ENCODE measurements at places on chromosomes 16 and 17.
A peak's percentile ranks its signal among the peaks of the same experiment; 100 is the strongest.

DNA sequence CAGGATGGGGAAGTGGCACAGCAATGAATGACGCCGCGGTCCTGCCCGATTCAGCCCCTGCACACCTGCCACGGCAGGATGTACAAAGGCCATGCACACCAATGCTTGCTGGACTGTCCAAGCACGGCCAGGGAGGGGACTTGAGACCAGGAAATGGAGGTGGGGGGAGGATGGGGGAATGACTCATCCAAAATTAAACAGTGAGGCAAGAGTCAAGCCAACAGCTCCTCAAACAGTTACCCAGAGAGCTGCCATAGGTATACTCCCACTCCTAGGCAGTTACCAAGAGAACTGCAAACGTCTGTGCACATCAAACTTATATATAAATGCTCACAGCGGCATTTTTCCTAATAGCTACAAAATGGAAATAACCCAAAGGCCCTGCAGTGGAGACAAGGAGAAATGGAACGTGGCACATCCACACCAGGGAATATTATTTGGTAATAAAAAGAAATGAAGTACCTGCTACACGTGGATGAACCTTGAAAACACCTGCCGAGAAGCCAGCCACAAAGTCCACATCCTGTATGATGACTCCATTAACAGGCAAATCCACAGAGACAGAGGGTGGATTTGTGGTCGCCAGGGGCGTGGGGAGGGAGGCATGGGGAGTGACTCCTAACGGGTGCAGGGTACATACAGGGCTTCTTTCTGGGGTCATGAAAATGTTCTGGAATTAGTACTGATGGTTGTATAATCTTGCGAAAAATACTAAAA is 54.1 kb downstream of the VAC14 start:
- DNase-seq, result no peak

DNA sequence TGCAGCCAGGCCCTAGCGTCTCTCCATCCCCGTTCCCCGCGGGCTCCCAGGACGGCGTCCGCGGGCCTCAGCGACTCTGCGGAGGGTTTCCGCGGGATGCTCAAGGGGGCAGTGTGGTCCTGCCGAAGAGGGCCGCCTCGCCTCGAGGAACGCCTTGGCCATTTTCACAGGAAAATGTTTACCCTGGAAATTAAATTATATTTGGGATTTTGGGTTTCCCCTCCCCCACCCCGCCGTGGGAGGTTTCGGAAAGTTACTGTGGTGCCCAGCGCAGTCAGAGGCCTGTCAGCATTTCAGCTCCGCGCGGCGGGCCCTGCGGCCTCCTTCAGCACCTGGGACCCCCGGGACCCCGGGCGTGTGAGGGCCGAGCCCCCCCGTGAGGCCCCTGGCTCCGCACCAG is 94.5 kb downstream of the PCTP start:
- no peak for DNase-seq

- DNase-seq, result no peak
These were observed 6.6 kb upstream of the TEKT3 start for GRCh38 chr17:15348021-15348420.

GRCh38 chr16:89560378-89561141 is at the start of gene RPL13:
TSS of gene RPL13 (plus strand) at chr16:89560682. CDS start at chr16:89560960, 278 bp downstream.
- DNase-seq, result peak; percentile 87

DNA sequence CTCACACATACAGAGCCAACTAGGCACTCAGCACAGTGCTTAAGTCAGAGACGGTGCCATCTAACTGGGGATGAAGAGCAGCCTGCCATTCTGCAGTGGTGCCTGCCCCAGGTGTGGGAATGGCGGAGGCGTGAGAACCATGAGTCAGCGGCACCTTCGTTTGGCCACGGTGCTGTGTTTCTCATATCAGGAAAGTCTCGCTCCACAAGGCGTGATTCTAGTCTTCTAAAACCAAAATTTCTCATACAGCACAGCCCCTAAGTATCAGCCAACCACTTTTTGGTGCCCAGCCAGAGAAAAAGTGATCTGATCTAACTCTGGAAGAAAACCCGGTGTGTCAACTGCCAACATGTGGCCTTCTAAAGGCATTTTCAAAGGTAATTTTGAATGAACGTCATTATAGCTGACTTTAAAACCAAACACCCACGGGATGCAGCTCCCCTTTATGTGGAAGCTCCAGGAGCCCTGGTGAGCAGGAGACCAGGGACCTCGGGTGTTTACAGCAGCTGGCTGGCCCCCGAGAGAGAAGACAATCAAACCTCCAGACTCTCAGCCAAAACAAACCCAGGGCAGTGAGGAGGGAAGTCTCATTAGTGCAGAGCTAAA is 54.6 kb downstream of the ABCC12 start:
- no peak for DNase-seq

DNA sequence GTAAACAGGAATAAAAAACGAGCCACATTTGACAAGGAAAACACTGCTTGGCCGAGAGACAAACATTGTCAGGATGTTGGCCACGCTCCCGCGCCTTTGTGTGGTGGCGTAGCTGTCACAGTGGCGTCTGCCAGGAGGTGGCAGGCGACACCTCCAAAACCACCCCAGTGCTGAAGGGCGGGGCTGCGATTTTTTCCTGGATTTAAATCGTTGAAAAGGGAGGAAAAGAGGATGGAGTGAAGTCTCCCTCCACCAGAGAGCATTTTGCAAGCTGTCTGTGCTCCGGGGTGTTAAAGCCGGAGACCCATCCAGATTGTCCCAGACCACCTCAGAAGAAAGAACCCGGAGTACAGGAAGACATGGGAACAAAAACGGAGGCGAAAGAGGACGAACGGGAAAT is 12.7 kb downstream of the MRM3 start:
- no peak for DNase-seq

DNA sequence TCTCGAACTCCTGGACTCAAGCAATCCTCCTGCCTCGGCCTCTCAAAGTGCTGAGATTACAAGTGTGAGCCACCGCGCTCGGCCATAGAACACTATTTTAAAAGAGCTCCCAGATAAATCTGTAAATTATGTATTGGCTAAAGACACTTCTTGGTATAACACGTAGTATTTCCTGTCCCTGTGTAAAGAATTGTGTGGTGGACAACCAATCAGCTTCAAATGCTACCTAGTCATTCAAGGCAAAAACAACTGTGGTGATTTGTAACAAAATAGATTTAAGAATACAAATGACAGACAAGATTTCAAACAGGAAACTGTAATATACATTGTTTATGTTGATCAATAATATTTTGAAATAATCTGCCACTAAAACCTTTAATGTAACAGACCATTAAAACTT is 14.6 kb downstream of the CRLF3 start:
- no peak for DNase-seq

DNA sequence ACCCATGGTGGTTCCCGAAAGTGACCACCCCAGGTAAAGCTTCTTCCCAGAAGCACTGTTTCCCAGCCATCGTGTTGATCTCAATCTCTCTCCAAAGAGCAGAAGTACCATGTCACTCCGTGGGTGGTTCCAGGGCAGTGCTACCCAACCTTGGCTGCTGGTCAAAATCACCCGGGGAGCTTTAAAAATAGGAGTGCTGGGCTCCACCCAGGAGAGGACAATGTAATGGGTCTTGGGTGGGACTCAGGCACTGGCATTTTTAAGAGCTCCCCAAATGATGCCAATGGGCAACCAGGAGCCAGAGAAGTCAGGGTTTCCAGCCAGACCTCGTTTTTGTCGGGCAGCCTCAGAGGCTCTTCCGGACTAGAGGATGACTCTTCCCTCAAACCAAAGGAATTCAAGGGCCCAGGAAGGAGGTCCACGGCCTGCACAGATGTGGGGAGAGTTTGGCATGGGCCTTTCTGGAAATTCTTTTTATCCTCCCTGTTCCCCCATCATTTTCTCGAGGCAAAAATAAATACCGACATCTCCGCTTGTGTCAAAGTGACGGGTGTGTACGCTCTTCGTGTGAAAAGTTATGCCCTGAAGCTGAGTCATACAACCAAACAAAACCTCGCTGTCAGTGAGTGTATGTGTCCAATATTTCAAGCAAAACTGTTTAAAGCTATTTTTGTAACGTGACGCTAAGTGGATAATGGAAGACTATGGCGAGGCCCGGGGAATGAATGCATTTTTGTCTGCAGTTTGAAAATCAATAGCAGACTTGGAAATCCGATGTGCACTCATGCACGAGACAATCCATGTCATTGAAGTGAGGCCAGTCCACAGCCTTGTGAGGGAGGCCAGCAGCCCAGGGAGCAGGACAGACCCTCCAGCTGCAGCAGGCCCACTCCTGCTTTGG is 364.1 kb downstream of the FOXL1 start:
- DNase-seq, result no peak

GRCh38 chr16:12447556-12447955 is 356.1 kb downstream of the CPPED1 start:
- no peak for DNase-seq

DNA sequence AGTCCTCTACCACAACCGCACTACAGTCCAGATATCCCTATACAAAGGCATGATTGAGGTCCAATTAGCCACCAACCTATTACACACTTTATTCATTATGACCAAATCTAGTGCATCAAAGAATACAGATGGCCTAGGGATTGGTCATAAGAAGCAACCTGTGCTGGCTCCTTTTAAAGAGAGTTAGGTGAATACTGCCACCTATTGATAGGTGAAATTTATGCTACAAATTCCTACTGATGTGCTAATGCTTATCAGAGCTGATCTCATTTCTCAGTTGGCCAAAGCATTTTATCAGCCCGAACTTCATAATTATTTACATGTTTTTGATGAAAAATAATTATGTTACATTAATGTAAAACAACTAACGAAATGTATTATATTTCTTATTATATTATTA is 166.3 kb downstream of the ANKFN1 start:
- DNase-seq, result no peak

DNA sequence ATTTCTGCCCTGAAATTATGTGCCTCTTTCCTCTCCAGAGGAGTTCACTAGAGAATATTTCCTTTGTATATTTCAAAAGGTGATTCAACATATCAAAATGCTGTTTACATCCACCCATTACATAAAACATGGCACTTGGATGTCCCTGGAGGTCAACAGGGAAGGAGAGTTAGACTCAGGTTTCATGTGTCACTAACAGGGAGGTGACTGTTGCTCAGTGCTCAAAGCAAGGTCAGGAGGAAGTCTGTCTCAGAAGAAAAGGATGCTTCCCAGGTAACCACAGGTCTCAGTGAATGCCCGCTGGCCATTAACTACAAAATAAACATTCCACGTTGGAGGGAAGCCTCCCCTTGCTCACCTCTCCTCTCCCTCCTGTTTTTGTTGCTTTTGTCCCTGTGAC is 198.6 kb downstream of the AXIN2 start:
- DNase-seq, result no peak

DNA sequence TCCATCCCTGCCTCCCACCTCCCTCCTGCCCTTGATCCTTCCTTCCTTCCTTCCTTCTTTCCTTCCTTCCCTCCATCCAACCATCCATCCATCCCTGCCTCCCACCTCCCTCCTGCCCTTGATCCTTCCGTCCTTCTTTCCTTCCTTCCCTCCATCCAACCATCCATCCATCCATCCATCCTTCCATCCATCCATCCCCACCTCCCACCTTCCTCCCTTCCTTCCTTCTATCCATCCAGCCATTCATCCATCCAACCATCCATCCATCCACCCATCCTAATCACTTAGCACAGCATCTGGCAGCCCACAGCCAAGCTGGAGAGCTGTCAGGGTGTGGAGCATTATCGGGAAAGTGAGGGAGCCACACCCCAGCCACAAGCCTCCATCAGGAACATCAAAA is 54.5 kb downstream of the TK2 start:
- DNase-seq, result no peak

GRCh38 chr17:17783116-17783824 is 53.5 kb downstream of the SREBF1 start:
- no peak for DNase-seq

DNA sequence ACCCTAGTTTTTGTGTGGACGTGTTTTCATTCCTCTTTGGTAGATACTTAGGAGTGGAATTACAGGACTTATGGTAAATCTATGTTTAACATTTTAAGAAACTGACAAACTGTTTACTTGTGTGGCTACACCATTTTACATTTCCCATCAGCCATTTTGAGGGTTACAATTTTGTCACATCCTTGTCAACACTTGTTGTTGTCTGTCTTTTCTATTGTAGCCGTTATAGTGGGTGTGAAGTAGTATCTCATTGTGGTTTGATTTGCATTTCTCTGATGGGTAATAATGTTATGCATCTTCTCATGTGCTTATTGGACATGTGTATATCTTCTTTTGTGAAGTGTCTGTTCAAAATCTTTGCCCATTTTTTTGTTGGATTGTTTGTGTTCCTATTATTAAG is 4.5 kb downstream of the FTO start:
- no peak for DNase-seq

GRCh38 chr17:27892542-27892865 is 661 bp downstream of the LYRM9 start:
- DNase-seq, result no peak

GRCh38 chr17:31357839-31358394 is 33.6 kb upstream of the RAB11FIP4 start:
- DNase-seq, result no peak

DNA sequence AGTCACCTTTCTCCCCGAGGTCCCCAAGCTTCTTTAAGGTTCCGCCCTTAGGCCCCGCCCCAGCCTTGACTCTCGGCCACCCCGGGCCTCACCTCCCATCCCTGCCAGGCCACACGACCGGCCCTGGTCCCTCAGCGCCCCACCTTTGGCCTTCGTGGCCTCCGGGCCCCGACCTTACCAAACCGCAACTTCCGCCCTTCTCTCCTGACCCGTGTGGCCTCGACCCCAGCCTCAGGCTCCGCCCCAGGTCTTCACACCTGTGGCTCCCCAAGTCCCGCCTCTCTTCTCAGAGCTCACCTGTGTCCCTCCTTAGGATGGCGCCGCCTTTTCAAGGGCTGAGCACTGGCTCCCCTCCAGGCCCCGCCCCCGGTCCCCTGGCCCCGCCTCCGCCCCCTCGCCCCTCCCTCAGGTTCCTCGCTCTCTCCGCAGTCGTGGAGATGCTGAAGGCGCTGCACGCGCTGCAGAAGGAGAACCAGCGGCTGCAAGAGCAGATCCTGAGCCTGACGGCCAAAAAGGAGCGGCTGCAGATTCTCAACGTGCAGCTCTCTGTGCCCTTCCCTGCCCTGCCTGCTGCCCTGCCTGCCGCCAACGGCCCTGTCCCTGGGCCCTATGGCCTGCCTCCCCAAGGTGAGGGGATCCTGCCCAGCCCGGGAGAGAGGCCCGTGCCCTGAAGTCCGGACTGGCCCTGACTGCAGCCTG is 10.0 kb upstream of the CISD3 start:
- no peak for DNase-seq

- DNase-seq, result no peak
These were observed 360.3 kb upstream of the KIF2B start for GRCh38 chr17:53462393-53462811.

GRCh38 chr16:74226338-74226954 is 70.2 kb upstream of the PSMD7 start:
- DNase-seq, result no peak

DNA sequence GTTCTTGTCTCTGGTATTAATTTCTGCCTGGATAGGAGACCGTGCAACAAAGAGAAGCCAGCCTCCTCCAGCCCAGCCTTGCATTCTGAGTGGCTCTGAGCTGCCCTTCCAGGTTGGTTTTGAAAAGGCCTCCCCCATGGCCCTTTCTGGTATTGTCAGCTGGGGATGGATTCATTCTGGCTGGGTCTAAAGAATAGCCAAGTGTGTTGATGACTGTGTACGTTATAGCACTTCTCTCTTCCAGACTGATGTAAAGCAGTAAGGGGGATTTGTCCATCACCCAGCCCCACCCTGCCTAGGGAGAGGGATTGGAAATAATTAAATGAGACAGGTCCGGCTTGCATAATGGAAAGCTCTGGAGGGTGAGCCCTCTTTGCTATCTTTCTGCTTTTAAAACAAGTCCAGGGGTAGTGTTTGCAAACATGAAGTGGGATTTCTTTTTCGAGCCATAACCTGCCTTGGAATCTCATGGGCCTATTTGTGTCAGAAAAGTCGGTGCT is 146.4 kb downstream of the MSI2 start:
- DNase-seq, result no peak

- DNase-seq, result no peak
These were observed 900.8 kb upstream of the GOT2 start for GRCh38 chr16:59634951-59635350.

All from cortex of kidney (tissue), 1 donor.